ENCODE measurements at places on chromosomes 3 and 15.

- no peak for DNase-seq
Measured at GRCh38 chr3:196134691-196135090, 52.8 kb upstream of the TFRC start.

GRCh38 chr15:82799183-82799841, 6.6 kb downstream of the FSD2 start:
- DNase-seq: no peak

DNA sequence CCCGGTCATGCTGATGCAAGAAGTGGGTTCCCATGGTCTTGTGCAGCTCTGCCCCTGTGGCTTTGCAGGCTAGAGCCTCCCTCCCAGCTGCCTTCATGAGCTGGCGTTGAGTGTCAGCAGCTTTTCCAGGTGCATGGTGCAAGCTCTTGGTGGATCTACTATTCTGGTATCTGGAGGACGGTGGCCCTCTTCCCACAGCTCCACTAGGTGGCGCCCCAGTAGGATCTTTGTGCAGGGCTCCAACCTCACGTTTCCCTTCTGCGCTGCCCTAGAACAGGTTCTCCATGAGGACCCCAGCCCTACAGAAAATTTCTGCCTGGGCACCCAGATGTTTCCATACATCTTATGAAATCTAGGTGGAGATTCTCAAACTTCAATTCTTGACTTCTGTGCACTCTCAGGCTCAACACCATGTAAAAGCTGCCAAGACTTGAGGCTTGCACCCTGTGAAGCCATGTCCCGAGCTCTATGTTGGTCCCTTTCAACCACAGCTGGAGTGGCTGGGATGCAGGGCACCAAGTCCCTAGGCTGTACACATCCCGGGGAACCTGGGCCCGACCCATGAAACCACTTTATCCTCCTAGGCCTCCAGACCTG, 238.4 kb upstream of the MDFIC2 start:
- peak; percentile 7 for DNase-seq

DNA sequence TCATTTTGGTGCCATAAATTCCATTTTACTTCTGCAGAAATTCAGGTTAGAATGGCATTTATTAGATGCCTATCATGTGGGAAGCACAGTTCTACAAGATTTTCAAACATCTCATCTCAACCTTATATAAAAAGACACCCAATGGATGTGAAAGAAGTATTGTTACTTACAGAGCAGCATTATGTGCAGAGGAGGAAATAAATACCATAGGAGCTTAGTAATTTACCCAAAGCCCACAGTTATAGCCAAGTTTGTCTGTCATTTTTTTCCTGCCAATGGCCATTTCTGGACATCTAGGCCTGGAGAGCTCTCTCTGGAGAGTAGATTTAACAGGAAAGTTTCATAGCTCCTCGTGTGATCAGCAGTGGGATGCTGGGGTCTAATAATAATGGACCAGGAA, 659.4 kb upstream of the NAALADL2 start:
- no peak for DNase-seq

Measured in pulmonary artery endothelial cell (primary cell).